GM12892 (cell line): ENCODE measurements at places on chromosomes 13 and 19.
A peak's percentile ranks its signal among the peaks of the same experiment; 100 is the strongest.

- peak; percentile 6 for DNase-seq
These were observed 38.7 kb downstream of the ADGRE1 start for GRCh38 chr19:6925801-6926751.

DNA sequence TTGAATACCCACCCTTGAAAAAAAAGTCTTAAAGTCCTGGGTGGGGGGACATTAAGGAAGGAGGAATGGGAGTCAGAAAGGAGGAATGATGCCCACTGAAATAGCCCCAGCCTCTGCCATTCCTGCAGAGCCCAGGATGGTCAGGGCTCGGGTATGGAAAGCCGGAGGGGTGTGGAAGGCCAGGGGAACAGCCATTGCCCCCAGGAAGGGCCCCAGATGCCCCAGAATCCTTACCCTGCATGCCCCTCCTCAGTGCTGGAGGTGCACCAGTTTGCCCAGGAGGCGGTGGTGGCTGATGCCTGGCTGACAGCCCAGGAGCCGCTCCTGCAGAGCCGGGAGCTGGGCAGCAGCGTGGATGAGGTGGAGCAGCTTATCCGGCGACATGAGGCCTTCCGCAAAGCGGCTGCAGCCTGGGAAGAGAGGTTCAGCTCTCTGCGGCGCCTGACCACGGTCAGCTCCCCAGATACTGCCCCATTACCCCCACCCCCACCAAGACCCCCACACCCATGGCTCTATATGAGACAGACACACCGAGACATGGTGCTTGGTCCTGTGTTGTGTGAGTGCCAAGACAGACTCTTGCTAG, 10.7 kb upstream of the SHKBP1 start:
- no peak for DNase-seq

DNA sequence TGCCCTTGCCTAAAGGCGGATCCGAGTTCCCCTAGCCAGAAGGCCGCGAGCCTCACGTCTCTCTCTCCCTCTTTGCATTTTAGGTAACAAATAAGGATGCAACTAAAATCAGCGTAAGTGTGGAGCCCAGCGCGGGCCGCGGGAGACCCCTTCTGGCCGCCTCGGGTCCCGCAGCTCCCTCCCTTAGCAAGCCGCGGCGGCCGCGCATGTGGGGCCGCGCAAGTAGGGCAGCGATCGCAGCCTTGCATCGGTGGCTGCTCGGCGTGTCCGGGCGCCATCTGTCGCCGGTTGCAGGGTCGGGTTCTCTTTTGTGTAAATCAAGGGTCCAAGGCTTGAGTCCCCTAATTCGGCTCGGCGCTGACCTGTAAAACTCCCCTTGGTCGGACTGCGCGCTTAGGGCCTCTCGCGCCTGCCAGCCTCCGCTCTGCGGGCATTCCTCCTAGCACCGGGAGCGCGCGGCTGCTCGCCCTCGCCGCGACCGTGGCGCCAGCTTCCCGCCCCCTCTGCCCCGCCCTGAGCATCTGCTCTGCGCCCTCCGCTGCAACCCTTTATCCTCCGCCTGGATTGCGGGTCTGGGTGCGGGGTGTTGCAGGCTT, 2.7 kb downstream of the VSTM2B start:
- peak; percentile 84 for DNase-seq

DNA sequence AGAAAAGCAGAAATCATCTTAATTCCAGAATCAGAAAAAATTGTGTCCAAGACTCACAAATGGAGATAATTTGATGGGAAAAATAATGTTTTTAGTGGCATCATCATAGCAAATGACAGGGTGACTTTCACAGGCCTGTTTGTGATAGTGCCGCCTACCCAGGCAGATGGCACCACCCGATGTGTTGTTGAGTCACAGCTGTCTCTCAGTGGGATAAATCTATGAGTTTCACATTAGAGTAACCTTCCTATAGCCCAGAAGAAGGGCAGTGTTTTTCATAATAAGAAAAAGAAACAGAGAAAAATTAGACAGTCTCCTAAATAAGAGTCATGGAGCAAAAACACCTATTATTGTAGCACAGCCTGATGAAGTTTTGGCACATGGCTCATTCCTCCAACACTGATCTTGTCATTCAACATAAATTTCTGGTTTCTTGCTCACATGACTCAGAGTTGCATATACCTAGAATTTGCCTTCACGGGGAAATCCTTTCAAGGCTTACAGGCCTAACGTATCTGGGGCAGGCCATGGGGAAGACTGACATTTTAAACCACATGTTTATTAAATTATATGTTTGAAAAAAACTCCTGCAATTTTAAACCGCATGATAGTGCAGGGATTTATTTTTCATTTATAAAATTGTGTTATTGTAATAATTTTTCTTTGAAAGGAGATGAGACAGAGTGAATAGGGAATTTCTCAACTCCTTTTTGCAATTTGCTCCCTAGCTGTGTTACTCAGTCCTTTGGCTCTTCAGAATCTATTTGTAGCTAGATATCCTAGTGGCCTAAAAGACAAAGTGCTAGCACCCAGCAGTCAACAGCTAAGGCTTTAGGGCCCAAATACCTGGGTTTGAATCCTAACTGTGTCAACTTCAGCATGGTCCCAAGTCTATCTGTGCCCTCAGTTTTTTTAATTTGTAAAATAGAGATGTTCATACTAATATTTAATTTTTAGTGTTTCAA, 393.7 kb downstream of the NDFIP2 start:
- no peak for DNase-seq

- no peak for DNase-seq
These were observed 96.6 kb downstream of the TEX26 start for GRCh38 chr13:31029102-31029501.

DNA sequence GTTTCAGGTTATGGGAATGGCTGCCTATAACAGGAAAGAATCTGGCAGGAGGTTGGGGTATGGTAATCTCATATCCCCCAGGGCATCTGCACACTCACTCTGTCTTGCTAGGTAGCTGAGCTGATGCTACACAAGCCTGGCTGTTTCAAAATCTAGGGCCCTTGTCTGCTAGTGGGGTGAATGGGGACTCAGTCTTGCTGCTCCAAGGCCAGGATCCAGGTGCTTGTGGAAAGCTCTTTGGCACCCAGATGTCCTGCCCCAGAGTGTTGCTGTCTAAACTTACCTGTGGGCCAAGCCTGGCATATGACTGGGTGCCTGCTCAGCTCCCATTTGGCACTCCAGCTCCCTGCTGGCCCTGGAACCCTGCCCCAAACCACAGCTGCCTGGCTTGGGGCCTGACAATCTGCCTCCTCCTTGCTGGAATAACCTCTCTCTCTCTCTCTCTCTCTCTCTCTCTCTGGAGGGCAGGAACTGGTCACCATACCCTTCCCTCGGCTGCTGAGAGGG, 158.1 kb upstream of the TSC22D1 start:
- no peak for DNase-seq

- DNase-seq = no peak
These were observed 4.6 kb upstream of the CEACAM1 start for GRCh38 chr19:42532891-42533290.

DNA sequence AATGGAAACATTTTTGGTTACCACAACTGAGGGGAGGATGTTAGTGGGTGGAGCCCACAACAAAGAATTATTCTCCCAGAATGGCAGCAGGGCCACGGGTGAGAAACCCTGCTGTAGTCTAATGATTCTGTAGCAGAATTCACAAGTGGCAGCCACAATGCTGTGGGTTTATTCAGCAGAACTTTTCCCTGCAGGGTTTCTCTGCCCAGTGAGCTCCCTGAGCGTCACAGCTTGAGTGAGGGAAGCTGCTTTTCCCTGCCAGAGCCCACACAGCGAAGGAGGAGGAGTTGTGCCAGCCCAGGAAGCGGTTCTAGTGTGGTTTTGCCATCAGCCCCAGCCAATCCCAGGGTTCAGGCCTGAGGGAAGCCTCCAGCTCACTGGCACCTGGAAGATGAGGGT, 4.4 kb downstream of the ATP12A start:
- no peak for DNase-seq

DNA sequence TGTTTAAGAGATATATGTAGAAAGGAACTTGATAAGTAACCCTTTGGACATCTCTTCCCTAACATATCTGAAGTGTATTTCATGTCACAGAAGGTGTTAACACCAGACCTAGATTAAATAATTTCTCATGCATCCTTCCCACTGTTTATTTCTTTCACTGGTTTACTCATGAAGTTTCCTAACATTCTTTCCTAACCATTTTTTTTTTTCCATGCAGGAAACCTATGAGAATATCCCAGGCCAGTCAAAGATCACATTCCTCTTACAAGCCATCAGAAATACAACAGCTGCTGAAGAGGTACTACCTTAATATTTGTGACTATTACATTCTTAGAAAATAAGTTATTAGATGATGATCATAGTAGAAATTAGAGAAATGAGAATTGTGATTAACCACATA, 28.8 kb downstream of the IPO5 start:
- DNase-seq = no peak

DNA sequence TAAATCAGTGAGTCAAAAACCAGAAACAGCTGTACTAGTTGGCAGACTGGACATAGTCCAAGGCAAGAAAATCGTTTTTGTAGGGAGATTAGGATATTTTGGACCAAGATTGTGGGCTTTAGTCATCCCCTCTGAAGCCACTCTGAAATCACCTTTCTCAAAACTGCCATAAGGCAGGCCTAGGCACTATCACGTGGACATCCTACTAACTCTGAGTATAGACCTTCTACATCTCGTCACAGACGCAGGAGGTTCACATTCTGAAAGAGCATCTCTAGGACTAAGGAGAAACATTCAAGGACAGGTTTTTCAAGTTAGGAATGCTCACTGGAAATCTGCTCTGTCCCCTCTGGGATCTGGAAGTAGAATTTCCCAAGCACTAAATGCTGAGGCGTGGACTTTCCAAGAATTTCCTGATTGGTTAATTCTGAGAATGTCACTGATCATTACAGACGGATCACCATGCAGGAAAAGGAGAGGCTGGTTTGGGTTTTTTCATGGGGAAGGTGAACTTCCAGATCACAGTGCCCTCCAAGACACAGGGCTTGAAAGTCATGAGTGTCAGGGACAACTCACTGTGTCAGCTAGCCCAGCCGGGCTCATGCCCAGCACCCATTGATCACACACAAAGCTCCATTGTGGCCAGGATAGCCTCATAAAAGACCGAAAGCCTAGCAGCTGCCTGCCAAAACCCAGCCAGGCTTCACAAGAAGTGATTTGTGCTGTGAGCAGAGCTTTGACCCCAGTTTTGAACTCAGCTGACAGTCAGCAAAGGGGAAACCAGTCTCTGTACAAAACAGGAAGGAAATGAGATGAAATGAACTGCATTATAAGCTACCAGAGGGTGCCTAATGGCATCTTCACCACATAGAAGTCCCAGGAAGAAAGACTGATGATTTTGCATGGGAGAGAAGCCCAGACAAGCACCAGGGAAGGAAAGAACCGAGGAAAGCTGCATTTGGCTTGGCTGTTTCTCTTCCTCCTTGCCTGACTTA, 2.7 kb upstream of the RUBCNL start:
- no peak for DNase-seq

DNA sequence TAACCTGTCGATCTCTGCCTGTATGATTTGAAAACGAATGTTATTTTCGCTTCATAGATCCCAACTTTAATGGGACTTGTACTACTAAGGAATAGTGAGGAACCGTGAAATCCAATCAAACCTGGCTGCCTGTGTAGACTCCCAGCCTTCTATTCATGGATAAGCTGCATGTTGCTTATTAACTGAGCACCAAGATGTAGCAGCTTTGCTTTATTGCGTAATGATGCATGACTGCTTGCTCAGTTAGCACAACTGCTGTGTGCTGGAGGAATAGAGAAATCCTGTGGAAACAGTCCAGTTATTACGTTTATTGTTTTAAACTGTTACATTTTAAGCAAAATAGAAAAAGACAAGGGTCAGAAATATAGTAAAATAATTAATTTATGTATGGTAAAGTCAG, 108.2 kb downstream of the SHISA2 start:
- DNase-seq = no peak
